Jurkat, Clone E6-1 (cell line): ENCODE measurements at places on chromosomes 1 and 21.

DNA sequence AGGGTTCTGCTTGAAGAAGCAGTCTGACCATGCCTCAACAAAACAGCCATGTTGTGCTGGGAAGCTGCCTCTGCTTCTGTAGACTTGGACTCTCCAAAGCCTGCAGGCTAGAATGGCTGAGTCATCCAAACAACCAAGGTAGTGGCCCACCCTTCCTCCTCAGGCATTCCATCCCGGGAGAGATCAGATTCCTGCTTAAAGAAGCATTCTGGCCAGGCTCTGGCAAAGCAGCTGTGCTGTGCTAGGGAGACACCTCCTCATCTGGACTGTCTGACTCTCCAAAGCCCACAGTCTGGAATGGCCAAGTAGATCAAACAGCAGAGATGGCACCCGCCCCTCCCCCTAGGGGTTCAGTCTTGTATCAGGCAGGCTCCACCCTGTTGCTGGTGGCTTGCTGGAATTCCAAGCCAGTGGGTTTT is 38.3 kb upstream of the F3 start:
- DNase-seq: no peak

DNA sequence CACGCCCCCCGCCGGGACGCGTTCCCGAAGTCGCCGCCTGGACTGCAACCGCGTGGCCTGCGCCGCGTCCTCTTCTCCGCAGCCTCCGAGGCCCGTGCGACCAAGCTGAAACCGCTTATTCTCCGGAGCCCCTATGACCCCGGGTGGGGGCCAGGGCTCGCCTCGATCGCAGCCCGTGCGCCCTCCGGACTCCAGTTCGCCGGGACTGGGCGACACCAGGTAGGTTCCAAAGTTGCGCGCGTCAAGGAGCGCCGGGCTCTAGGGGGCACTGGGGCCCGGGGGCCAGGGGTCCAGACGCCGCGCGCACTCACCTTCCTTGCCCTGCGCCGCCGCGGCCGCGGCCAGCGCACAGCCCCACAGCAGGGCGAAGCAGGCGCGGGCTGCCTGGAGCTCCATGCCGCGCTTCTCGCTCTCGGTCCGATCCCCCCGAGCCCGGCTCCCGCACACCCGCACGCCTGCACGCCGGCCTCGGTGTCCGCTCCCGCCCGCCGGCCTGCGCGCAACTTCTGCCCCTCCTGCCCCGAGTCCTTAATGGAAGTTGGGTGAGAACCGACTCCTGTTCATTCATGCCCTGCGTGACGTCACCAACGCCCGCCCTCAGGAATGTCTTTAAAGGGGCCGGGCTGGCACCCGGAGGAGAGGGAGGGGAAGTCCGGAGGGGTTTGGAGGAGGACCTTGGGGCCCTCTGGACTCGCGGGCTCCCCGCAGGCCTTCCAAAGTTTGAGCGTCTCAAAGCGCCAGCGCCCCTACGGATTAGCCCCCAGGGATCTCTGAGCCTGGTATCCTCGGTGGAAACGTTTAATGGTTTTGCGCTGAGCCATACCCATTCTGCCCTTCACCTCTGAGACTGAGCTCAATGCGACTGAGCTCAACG is at the start of gene EPHA2:
TSS of gene EPHA2 (minus strand) at position 533 of the 874 bp plus-strand sequence. CDS start at position 396, 137 bp downstream.
- DNase-seq: no peak

- no peak for DNase-seq
These were observed 160.9 kb upstream of the FMN2 start for GRCh38 chr1:239930686-239931262.

- no peak for DNase-seq
These were observed 53.0 kb upstream of the CLDN14 start for GRCh38 chr21:36532769-36533467.

- DNase-seq: no peak
These were observed 225.4 kb downstream of the RHOU start for GRCh38 chr1:228960705-228961104.

DNA sequence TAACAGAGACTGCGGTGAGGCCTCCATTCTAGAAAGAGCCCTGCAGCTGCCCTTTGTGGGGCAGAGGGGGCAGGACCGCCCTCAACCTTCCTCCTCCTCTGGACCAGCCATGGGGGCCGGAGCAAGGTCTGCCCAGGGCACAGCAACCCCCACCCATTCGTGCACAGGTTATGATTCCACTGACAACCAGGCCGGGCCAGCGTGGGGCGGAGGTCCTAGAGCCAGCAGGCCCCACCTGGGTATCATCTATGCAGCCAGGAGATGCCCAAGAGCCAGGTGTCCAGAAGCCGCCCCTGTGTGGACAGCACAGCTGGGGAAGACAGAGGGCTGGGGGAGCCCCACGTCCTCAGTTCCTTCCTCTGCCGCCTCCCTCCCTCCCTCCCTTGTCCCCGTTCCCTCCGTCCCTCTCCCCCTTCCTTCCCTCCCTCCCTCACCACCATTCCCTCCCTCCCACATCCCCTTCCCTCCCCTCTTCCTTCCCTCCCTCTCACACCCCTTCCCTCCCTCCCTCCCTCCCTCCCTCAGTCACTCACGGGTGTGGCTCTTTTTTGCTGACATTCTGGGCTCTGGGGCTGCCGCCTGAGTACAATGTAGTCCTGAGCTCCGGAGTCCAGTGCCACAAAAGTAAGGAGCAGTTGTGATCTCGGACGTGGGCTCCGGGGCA is 12.3 kb downstream of the RNF223 start:
- DNase-seq: no peak

DNA sequence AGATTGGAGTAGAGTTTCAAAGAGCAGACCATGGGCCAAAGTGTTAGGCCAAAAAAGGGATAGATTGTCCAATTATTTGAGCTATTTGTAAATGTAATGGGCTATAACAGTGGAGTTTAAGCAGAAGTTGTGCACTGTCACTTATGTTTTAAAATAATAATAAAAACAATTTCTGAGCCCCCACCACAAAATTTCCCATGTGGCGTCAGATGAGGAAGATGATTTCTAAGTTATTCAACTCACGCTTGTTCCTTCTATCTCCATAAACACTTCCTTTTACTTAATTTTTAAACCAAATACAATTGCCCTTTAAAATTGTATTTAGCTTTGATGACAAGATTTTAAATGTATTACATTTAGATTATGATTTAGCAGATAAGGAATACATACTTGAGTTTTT is 330.0 kb downstream of the PTPRC start:
- DNase-seq: no peak

DNA sequence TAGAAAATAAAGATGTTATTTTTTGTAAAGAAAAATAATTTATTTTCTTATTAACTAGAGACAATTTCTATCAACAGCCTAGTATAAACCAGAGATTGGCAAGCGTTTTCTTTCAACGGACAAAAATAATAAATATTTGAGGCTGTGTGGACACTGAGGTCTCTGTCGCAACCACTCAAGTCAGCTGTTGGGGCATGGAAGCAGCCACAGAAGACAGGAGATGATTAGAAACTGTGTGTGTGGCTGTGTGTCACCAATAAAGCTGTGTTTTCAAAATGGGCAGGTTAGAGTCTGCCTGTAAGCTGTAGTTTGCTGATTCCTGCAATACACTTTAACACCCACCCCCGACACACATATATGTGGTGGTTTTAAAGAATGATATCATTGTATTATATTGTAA is 200.6 kb upstream of the HMCN1 start:
- DNase-seq: no peak

- no peak for DNase-seq
These were observed at the start of gene SLC30A10 for GRCh38 chr1:219927956-219928790. TSS of gene SLC30A10 (minus strand) at chr1:219928557. CDS start at chr1:219928440, 117 bp downstream.
